ENCODE measurements at places on chromosomes 5 and 9.
A peak's percentile ranks its signal among the peaks of the same experiment; 100 is the strongest.

DNA sequence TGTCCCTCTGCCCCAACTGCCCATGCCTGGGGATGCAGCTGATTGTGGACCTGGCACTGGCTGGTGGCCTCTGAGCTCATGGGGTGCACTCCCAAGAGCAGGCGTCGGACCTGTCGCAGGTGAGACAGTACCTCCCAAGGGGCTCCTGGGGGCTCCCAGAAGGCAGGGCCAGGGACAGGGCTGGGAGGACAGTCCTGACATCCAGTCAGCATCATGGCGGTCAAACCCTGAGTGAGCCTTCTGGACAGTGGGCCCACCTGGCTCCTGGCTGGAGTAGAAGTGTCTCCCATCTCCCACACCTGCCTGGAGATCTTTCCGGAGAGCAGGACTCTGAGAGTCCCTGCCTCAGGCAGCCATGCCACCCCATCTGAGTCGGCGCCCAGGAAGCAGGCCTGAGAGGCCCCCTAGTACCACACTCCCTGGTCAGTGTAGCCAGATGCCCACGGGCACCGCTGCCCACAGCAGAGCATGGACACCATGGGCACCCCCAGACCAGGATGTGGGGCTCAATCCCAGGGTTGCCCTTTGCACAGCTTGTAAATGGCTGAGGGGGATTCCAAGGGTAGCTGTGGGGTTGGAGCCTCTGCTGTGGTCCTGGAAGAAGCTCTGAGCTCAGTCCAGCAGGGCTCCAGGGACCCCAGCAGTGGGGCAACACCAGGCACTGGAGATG, 6.6 kb downstream of the LCN9 start:
- DNase-seq = no peak

DNA sequence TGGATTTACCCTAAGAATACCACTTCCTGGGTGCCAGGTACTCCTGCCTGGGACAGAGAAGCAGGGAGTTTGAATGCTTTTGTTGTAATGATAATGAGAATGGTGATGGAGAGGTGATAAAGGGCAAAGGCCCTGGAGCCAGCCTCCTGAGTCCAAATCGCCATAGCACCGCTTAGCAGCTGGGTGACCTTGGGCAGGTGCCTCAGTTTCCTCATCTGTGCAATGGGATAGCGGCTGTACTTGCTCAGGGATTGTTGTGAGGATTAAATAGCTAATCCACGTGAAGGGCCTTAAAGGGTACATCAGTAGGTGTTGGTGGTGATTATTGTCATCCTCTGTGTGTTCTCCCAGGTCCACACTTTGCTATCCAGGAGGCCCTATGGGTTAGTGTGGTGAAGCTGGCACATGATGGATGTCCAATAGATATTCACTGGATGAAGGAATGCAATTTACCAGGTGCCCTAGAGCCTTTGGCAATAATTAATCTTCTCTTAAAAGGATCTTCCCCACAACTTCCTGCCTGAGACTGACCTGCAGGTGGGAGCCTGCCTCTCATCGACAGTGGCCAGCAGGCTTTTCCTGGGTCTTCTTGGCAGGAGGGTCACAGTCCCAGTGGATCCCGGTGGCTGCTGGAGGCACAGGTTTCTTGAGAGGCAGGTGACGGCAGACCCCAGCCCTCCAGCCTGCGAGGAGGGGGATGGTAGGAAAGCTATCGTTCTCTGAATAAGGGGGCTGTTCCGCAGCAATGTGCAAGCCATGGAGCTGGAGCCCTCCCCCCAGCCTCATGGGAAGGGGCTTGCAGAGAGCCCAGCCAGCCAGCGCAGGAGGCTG, 160.2 kb downstream of the MACROH2A1 start:
- peak; percentile 68 for DNase-seq

DNA sequence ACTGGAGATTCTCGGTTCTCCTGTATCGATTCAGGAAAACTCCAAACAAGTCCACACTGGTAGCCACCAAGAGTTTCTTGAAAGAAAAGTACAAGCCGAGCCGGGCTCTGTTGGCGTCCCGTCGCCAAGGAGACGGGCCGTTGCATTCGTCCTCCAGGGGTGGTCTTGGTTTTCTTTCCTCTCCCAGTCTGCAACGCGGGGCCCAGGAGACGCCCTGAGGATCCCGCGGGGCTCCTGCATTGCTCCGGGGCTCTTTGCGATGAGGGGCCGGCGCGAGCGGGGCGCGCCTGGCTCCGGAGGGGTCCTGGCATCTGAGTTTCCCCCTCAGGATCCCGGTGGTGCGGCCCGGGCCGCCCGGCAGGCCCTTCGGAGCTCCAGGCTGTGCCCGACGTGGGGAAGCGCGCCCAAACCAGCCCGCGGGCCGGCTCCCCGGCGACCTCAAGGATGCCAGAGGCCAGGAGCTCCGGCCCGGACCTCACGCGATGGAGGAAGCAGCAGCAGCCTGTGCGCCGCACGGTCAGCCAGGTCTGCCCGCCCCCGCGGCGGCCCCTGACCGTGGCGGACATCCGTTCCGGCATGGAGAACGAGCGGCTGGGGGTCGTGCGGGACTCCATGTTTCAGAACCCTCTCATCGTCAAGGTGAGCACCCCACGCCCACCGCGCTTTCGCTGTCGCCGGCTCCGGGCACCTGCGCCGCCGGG, at the start of gene CFAP77:
CFAP77 (plus strand) TSS at position 384 of the 701 bp plus-strand sequence; CDS start at position 445, 61 bp downstream.
- peak; percentile 86 for DNase-seq

DNA sequence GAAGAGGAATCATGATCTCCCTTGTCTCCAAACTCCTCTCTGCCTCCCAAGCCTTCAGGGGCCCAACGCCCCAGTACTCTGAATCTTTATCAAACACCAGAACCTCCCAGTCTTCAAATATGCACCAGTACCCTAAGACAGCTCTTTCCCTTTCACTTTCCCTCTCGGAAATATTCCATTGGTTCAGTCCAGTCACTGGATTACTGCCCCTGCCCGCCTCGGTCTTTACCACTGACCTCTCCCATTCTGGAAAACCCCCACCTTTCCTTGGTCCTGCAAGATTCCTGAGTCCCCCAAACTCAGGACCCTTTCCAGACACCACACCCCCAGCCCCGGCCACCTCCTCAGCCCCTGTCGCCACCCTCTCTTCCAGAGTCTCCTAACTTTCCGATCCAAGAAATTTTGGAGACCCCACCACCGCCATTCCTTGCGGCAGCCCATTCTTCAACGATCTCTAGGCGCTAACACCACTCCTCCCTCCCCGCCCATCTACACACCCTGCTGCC, 674 bp downstream of the C5orf15 start:
- DNase-seq = no peak

DNA sequence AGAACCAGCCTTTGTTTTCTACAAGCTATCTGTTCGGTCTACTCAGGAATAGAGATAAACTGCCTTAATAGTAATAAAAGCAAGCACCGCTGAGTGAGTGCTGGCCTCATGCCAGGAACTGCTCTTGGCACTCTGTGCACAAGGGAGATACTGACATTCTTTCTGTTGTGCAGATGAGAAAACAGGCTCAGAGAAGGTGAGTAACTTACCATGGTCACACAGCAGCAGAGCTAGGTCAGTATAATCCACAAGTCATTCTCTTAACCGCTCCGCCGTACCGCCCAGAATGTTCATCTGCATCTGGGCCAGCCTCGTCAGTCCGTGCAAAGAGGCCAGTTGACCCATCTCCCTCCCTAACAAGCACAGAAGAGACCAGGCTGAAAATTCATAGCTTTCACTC, 27.4 kb downstream of the QRFP start:
- no peak for DNase-seq

DNA sequence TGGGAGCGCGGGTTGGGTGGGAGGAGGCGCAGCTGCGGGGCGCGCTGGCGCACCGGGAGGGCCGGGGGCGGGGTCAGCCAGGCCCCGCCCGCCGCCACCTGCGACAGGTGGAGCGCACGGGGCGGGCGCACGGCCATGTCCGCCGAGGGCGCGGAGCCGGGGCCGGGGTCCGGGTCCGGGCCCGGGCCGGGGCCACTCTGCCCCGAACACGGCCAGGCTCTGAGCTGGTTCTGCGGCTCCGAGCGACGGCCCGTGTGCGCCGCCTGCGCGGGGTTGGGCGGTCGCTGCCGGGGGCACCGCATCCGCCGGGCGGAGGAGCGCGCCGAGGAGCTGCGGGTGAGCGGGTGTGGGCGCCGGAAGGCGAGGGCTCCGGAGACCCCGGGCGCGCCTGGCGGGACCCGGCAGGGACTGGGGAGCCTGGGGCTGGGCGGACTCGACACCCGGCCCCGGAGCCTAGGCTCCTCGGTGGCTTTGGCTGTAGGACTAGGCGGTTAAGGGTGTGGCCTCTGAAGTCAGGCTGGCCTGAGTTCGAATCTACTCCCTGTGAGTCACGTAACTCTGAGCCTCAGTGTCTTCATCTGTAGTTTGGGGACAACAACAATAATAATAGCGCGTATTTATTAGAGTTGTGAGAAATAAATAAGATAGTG, at the start of gene BSPRY:
BSPRY (plus strand) TSS at position 97 of the 650 bp plus-strand sequence; CDS start at position 136, 39 bp downstream.
- DNase-seq = no peak

GRCh38 chr9:99235926-99236634, 14.0 kb downstream of the SEC61B start:
- DNase-seq = no peak

GRCh38 chr5:51465165-51465564, 81.9 kb downstream of the ISL1 start:
- no peak for DNase-seq

DNA sequence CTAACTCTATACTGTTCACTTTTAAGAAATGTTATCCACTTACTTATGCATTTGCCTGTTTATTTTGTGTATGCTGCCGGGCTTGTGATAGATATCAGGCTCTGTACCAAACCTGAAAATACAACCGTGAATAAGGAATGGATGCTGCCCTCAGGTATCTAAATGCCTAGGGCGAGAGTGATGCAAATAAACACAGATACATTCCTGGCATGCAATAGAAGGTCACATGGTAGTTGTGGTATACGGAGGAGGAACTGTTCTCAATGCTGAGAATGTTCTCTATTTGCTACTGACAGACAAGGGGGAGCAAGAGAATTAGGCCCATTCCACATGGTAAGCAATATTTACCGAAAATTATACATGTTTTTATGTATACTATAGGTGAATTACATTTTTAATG, 227.8 kb downstream of the ICE1 start:
- DNase-seq = no peak

DNA sequence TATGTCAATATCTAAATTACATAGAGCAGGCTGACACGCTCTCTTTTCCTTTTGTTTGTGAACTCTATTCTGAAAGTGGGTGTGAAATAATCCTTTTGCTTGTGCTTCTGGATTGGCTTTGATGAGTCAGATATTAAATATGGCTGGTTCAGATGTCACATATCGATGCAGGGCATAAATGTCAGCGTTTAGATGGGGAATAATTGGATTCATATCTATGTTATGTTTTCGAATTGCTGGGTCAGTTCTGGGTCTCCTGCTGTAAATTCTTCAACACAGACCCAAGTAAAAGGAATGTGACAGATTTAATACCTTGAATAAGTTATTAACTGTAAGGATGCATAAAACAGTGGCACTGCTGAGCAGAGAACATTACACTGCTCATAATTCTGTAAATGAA, 118.7 kb upstream of the SNX2 start:
- no peak for DNase-seq

GRCh38 chr5:19044931-19045695, 942.9 kb downstream of the CDH18 start:
- no peak for DNase-seq

DNA sequence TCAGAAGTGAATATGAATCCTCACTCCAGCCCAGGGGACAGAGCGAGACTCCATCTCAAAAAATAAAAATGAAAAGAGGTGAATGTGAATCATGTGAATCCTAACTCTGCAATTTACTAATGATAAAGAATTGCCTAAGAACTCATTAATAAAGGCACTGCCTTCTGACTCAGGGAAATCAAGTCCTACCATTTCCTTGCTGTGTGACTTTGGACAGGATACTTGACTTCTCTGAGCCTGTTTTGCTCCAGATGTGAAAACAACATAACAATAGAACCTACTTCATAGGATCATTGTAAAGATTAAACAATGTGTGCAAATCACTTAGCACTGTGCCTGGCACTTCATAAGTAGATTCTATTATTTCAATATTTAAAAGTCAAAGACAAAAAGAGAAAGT, 15.1 kb upstream of the PWWP2A start:
- DNase-seq = no peak

DNA sequence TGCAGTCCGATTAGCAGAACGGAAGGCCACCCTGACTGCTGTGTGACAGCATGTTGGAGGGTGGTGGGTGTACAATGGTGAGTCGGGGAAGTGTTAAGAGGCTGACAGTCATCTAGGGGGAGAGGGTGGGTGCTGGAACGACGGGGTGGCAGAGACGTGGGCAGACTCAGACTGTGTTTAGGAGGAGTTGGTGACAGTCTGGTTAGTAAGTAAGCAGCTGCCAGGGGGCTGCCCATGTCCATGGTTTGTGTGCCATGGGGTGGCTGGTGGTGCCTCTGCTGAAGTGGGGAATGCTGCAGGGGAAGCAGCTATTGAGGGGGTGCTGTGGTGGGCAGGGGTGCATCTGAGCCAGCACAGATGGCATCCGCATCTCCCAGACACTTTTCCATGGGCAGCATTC, 51.3 kb upstream of the BOD1 start:
- DNase-seq = no peak

DNA sequence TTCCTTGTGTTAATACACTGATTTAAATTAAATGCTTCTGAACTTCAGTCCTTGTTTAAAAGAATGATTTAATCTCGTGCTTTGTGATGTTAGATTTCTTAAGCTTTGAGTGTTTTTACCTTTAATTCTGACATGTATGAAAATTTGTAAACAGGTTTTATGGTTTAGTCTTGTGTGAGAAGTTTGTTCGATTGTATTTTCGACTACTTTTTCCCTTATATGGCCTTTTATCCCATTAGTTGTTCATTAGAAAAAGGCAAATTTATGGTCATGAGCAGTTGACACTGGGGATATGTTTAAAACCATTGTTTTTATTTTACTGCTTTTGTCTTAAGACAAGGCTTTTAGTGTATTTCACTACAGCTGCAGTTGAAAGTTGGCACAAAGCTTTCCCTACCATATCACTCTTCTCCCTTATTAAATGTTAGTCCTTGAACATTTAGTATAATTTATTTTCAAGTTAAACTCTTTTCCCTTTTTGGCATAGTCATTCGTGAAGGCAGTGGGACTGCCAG, 3.3 kb downstream of the UBE2R2 start:
- no peak for DNase-seq

DNA sequence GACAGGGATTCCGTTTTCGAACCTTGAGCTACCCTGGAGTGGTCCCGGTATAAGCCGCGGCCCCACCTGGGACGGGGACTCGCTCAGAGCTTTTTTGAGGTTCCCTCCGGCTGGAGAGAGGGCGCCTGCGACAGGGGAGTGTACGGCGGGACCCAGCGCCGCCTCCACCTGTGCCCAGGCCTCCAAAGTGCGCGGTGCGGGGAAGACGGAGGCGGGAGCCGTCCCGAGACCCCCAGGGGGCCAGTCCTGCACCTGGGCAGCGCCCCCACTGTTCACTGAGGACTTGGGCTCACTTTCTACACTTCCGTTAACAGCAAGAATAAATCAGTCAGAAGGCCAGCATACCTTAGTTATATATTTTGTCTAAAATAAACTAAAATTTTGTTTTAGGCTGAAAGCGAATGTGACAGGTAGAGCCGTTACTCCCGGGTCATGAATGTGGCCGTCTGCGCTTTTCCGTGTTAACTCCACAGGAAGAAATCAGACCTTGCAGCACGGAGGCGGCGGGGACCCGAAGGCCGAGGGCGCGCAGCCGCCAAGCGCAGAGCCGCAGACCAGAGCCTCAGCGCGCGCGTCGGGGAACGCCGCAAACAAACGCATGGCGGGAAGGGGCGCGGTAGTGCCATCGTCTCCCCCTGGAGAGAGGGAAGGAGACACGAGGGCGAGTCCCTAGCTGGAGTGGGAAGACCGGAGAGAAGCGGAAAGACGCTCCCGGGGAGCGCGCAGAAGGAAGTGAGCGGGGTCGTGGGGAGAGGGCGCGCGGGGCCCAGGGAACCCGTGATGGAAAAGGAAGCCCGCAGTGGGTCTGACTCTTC, 14.1 kb downstream of the TRIM7 start:
- peak; percentile 91 for DNase-seq

GRCh38 chr9:104858271-104858670, 69.7 kb downstream of the ABCA1 start:
- peak; percentile 36 for DNase-seq
